ENCODE measurements at places on chromosomes 7 and 10.

- no peak overlapping the region for H3K27ac ChIP-seq
- DNase-seq: no peak
- H3K27me3 ChIP-seq: no peaks in the 10 kb centered on the region
- H3K4me3 ChIP-seq: no peak overlapping the region
- no peaks in the 10 kb centered on the region for H3K4me1 ChIP-seq
- H3K36me3 ChIP-seq: no peaks in the 10 kb centered on the region
These were observed 55.7 kb downstream of the ST7 start for GRCh38 chr7:117008886-117009531.

GRCh38 chr7:55214707-55215106 is 150.4 kb upstream of the LANCL2 start:
- H3K27me3 ChIP-seq: no peaks in the 10 kb centered on the region
- no peaks in the 10 kb centered on the region for H3K36me3 ChIP-seq
- H3K4me1 ChIP-seq: peaks cover 12% of the 10 kb centered on the region
- no peak for DNase-seq
- H3K4me3 ChIP-seq: no peak overlapping the region

DNA sequence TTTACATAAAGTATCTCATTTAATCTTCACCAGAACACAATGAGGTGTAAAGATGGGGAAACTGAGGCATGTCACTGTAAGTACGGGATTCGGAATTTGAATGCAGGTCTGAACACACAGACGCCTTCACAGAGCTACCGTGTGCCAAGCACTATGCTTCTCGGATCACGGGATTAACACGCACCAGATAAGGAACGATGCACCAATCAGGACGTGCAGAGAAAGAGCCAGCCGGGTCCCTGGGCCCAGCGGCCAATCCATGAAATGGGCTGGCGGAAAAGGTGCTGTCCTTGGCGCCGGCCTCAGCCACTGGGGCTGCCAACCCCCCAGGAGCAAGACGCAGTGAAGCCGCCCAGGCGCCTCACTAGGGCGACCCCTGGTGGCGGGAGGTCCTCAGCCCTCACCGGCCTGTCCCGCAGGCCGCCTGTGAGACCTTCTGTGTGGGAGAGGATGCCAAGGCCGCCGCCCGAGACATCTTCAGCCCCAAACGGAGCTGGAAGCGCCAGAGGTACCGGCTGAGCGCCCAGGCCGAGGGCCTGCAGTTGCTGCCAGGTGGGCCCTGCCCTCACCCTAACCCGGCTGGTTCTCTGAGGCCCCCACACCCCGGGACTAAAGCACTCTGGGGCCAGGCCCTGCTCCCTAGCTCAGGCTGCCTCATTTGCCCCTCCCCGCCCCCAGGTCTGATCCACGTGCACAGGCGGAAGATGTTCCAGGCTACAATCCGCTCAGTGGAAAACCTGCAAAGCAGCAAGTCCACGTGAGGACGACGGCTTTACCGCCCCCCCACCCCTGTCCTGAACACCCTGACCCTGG is 15.6 kb downstream of the ATG9B start:
- no peak overlapping the region for H3K4me3 ChIP-seq
- H3K27ac ChIP-seq: no peak overlapping the region
- no peak for DNase-seq
- H3K4me1 ChIP-seq: peaks cover 19% of the 10 kb centered on the region
- no peaks in the 10 kb centered on the region for H3K36me3 ChIP-seq

- no peaks in the 10 kb centered on the region for H3K4me1 ChIP-seq
- H3K27ac ChIP-seq: no peak overlapping the region
- no peak for DNase-seq
- H3K27me3 ChIP-seq: no peaks in the 10 kb centered on the region
- H3K36me3 ChIP-seq: no peaks in the 10 kb centered on the region
- H3K4me3 ChIP-seq: no peak overlapping the region
These were observed 107.3 kb downstream of the AHR start for GRCh38 chr7:17405786-17406185.

DNA sequence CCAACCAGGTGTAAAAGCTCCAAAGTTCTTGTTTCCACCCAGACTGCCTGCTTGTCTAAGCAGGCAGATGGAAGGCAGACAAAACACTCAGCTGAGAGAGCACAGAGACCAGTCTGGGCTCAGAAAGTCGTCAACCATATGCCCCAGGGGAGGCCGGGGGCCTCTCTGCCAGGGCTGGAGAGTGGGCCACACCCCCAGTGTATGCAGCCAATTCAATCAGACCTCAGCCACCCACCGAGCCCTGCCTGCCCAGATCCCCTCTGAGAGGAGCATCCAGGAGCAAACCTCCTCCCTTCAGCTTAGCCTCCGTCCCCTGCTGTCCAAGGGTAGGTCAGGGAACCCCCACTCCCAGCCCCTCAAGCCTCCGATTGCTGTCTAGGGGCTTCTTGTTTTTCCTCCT is 196.3 kb downstream of the LSM5 start:
- no peaks in the 10 kb centered on the region for H3K36me3 ChIP-seq
- H3K4me3 ChIP-seq: no peak overlapping the region
- H3K27ac ChIP-seq: no peak overlapping the region
- H3K27me3 ChIP-seq: peaks cover 31% of the 10 kb centered on the region

- H3K4me1 ChIP-seq: no peaks in the 10 kb centered on the region
- peaks cover 44% of the 10 kb centered on the region for H3K27me3 ChIP-seq
- H3K27ac ChIP-seq: no peak overlapping the region
- no peaks in the 10 kb centered on the region for H3K36me3 ChIP-seq
- no peak overlapping the region for H3K4me3 ChIP-seq
- no peak for DNase-seq
These were observed 61.9 kb downstream of the SYPL1 start for GRCh38 chr7:106050002-106050745.

- no peak overlapping the region for H3K27ac ChIP-seq
- H3K27me3 ChIP-seq: no peaks in the 10 kb centered on the region
- H3K4me3 ChIP-seq: no peak overlapping the region
- no peaks in the 10 kb centered on the region for H3K36me3 ChIP-seq
These were observed 19.2 kb upstream of the IKZF1 start for GRCh38 chr7:50285269-50285668.

DNA sequence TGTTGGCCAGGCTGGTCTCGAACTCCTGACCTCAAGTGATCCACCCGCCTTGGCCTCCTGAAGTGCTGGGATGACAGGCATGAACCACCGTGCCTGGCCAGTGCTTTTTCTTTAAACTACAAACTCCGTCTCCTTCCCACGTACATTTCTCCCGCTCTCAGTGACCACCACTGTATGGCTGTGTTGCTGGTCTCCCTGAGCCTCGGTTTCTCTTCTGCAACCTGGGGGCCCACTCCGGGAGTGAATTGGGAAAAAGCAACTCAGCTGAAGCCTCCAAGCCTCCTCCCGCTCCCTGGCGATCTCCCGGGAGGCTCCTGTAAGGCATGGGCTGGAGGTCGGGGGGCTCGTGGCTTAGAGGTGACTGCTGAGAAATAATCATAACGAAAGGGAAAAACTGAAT is 136.3 kb downstream of the ELFN1 start:
- DNase-seq: no peak
- no peak overlapping the region for H3K27ac ChIP-seq
- H3K27me3 ChIP-seq: no peaks in the 10 kb centered on the region

DNA sequence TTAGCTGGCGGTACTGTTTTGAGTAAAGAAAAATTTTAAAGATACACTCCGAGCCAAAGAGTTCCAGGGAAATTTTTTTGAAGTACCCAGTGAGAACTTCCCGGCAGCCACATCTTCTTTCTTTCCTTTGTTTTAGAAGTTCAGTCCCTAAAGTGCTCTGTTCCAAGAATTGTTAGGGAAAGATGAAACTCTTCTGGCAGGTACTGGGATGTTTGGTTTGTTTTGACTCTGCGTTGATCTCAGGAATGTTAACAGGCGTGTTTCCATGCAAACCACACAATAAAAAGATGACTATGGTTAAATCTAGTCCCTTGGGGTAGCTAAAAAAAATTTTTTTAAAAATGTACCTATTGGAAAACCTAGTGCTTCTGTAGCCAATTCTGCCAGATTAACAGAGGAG is 224.7 kb upstream of the PHYHIPL start:
- no peak overlapping the region for H3K4me3 ChIP-seq
- peaks cover 2% of the 10 kb centered on the region for H3K4me1 ChIP-seq
- no peaks in the 10 kb centered on the region for H3K36me3 ChIP-seq
- DNase-seq: no peak
- no peaks in the 10 kb centered on the region for H3K27me3 ChIP-seq

DNA sequence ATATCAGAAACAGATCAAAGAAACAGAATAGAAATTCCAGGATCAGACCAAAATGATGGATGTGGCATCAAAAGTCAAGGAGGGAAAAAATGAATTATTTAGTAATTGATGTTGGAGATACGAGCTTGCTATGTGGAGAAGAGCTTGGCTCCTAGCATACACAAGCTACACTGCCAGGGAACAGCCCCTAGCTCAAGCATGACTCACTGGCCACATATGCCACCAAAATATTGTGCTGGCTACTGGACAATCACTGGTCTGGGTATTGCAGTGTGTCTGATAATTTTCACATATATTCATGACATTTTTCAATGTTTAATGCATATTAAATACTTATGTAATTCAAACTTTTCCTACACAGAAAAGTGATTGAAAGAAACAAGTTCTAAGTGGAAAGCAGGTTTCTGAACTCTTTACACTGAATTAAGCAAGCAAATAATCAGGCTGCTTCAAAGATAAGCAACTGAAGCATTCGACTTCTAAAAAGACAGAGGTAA is 59.3 kb downstream of the OAT start:
- H3K36me3 ChIP-seq: no peaks in the 10 kb centered on the region
- DNase-seq: no peak
- peaks cover under 1% of the 10 kb centered on the region for H3K4me1 ChIP-seq
- no peak overlapping the region for H3K27ac ChIP-seq

DNA sequence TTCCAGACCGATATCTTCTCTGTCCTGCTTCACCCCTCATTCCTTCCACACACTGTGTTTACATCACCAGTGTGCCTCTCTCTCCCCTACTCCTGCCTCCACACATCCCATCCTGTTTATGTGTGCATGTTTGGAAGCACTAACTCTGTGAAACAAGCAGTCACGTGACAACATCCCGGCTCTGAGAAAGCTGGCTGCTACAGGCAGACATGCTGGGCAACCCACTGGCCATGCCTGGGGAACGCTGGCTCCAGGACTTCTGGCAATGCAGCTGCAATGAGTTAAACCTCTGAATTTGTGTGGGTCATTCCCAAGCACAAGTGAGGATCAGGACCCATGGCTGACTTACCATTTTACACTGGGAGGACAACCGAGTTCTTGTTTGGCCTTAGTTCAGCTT is 74.0 kb downstream of the WNT2 start:
- H3K4me3 ChIP-seq: no peak overlapping the region
- no peak overlapping the region for H3K27ac ChIP-seq
- H3K36me3 ChIP-seq: no peaks in the 10 kb centered on the region

DNA sequence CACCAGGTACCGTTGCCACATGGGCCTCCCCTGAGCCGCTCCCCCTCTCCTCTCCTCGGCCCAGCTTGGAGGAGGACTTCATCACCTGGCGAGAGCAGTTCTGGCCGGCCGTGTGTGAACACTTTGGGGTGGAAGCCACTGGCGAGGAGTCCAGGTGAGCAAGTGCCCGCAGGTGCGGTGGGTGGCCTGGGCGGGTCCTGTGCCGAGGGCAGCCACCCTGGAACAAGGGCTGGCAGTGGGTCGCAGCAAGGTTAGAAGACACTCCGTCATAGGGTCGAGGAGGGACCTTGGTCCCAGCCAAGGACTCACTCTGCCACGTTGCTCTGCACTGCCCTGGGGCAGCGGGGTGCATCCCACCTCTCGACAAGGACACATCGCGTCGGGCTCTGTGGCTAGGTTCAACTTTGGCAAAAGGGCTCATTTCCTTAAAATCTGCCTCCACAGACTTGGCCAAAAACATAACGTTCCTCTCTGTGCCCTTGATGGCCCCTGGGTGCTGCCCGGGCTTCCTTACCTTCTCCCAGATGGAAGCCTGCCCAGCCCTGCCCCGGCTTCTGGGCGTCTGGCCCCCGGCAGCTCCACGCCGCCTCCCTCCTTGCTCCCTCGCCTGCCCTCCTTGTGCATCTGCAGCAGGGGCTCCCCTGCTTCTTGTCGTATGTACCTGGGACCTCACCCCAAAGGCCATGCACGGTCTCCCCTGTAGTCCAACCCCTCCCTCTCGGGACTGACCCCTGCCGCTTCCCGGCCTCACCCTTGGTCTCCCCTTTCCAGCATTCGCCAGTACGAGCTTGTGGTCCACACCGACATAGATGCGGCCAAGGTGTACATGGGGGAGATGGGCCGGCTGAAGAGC is 12.7 kb downstream of the TMEM120A start:
- H3K4me1 ChIP-seq: no peaks in the 10 kb centered on the region
- no peak for DNase-seq
- no peak overlapping the region for H3K27ac ChIP-seq
- no peaks in the 10 kb centered on the region for H3K27me3 ChIP-seq
- no peak overlapping the region for H3K4me3 ChIP-seq

DNA sequence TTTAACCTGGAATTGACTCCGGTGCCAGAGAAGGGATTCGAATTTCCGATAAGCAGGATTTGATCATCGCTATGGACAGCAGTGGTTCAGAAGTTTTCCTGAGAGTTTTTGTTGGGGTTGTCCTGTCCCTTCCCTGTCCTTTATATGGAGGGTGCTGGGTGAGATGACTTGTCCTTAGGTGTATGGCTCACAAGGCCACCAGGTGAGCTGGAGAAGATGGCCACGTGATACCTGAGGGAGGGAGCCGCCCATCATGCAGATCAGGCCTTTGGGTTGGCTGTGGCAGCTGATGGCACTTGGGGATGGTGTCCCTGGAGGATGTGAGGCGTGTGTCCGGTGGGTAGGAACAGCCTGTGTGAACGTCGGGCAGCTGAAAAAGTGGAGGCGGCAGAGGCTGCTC is 187.7 kb downstream of the PTPN20 start:
- H3K27me3 ChIP-seq: no peaks in the 10 kb centered on the region
- no peak overlapping the region for H3K27ac ChIP-seq
- DNase-seq: no peak

DNA sequence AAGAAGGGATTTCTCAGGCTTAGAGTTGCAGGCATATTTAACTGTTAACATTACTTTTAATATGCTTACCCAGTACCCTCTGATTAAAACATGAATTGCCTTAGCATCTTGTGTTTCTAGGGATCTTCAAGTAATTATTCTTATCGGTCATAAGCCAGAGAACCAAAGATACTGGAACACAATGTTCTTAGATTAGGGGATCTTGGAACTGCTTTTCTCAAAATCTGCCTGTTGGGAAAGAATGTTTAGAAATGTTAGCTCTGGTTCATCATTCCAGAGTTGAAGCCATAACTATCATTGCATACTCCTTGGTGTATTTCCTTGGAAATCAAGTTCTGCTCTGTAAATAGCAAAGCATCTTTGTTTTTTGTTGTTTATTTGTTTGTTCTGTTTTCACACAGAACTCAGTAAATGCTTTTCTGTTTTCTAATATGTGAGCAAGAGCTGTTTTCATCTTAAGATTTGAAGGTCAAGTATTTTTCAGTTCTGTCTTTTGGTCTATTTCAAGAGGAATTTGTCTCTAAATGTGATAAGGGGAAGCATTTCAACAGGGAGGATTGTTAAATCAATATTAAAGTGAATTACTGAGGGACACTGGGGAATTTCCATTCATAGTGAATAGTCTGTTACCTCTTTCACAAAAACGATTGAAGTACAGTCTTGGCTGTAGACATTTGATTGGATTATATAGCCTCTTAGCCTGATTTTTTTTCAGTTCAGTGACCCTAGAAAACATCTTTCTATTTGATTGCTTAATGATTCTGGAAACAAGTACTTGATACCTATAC is 103.2 kb upstream of the CYP26C1 start:
- no peaks in the 10 kb centered on the region for H3K4me1 ChIP-seq
- no peaks in the 10 kb centered on the region for H3K27me3 ChIP-seq
- H3K36me3 ChIP-seq: peaks cover 51% of the 10 kb centered on the region
- no peak overlapping the region for H3K4me3 ChIP-seq

Data from neuronal stem cell (in vitro differentiated cells).